H4 (cell line): ENCODE measurements at places on chromosomes 1 and 21.
A peak's percentile ranks its signal among the peaks of the same experiment; 100 is the strongest.

DNA sequence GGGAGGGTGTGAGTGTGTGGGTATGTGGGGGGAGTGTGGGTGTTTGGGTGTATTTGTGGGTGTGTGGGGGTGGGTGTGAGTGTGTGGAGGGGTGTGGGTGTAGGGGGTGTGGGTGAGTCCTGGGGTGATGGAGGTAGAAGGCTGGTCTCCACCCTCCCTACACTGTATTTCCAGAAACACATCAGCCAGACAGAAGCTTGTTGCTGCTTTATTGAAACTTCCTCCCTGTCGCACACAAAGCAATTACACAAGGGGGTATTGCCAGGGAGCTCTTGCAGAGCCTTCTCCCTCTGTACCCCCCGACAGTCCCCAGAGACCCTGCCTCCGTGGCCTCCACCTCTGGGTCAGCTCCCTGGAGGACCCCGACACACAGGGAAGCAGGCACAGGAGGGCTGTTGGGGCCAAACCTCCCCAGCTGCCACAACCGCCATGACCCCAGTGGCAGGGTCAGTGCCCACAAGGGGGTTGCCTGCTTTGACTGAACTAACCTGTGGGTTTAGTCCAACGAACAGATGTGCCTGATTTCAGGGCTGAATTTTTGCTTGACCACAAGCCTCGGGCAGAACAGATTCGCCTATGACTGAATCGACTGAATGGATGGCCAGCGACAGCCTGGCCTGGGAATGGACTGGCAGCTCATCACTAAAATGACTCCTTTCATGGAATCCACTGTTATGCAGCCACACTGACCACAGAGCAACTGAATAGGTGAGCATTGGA, 9.1 kb upstream of the MATN1 start:
- no peak for DNase-seq

DNA sequence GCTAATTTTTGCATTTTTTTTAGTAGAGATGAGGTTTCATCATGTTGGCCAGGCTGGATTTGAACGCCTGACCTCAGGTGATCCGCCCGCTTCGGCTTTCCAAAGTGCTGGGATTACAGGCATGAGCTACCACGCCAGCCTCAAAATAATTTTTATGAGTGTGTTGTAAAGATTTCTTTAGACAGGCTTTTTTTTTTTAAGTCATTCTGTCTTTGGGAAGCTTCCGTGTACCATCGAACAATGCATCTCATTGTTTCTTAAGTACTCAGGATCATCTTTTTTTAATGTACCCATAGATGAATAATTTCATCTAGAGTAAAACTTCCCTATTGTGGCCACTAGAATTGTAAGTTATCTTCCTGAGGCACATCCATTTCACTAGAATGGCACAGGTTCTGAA, 19.6 kb upstream of the SDC3 start:
- no peak for DNase-seq

DNA sequence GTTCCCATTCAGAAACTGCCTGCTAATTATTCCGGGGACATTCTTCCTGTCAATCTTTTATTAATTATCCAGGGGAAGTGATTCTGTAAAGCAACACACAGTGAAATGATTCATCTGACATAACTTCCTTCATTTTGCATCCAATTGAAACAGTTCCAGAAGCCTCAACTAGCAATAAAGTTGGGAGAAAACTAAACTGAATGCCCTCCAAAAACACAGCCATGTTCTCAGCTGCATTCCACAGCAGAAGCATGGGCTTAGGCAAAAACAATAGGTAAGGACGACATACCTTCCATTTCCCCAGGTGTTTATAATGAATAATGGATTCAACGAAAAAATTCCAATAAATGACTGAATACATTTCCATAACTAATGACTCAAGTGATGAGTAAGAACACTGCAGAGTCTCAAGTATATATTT, 36.9 kb upstream of the TARBP1 start:
- no peak for DNase-seq

GRCh38 chr1:118077331-118078045, 107.5 kb downstream of the SPAG17 start:
- peak; percentile 50 for DNase-seq

DNA sequence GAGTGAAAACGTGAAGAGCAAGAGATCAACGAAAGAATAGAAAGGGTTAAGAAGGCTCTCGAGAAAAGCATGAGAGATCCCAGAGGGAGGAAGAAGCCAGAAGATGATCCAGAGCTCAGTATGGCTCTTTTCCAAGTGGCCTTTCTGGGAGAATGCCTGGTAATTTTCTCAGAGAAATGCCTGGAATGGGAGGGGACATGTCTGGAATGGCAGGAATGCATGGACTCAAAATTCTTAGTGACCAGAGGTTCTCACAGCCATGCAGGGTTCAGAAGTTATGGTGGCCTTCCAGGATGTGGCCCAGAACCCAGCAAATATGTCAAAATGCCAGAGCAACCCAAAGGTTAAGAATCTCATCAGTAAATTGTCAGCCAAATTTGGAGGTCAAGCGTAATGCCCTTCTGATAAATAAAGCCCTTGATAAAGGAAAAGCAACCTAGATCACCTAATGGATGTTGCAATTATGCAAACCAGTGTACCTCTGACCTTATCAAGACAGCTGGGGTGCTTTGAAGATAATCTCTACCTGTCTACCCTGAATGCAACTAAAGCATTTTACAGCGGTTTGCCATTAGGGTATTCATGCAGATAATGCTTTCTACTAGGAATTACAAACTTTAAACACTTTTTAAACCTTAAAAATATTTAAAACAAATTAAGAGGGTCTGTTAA, 53.1 kb downstream of the NBPF6 start:
- peak; percentile 48 for DNase-seq

- peak; percentile 57 for DNase-seq
Measured at GRCh38 chr1:17538428-17539117, 925 bp upstream of the ARHGEF10L start.

DNA sequence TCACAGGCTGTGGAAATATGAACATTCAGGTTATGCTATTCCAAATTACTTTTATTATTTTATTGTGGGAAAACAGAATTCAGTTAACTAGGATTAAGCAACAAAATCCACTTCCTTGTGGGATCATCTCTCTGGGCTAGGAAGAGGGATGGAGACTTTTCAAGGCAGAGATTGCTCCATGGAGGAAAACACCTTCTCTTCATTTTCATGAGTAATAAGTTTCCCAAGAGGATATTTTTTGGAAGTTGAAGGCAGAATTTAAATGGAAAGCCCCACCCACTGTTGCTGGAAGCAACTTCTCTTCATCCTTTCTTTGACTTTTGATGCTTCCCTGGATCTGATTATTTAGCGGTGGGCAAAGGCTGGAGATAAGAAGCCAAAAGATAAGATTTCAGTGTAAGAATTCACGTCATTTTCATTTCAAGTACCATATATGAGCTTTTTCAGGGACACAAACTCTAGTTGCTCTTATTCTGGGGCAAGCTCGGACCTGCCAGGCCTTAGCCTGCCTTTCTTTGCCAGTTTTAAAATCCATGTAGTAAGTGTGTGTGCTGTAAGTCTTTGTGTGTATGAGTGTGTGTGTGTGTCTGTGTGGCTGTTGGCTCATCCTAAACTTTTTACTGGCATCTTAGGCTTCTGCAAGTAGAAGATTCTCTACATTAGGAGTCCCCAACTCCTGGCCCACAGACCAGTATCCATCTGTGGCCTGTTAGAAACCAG, 11.7 kb upstream of the IL24 start:
- no peak for DNase-seq

DNA sequence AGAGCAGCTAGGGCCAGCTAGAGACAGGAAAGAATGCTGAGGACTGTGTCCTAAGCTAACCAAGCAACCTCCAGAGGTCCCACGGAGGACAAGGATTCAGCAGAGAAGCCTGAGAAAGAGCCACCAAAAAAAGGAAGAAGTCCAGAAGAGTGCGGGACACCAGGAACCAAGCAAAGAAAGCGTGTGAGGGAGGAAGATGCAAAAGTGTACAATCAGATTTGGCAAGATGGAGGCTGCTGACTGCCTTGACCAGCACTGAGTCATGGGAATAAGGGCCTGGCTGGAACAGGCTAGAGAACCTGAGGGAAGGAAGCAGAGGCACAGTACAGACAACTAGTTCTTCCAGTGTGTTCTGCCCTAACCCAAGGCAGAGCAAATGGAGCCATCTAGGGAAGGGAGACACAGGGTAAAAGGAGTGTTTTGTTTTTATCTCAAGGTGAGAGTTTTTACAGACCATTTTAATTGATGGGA, 18.5 kb downstream of the TP53BP2 start:
- no peak for DNase-seq
